ENCODE measurements at places on chromosomes 1 and 21. TPM values are rescaled to one million over a fixed set of nuclear protein-coding genes. Genes with fewer than 3 reads are reported as not detected.

DNA sequence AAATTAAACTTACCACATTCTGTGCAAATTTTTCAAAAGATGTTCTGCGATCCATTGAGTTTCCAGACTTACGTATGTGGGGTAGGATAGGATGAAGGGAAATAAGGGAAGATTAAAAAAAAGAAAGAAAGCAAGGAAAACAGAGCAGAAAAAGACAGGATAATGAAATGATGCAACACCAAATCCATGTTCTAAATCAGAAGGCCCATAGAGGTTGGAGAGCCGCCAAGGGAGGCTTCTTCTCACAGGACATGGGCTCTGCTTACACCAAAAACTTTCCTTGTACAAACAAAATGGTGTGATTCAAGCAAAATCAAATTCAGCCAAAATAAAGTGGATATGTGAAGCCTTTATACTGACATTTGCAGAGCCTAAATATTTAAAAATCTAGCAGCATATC lies 189.5 kb upstream of the GREM2 start:
- H3K36me3 ChIP-seq, result no peaks in the 10 kb centered on the region
- no peak for DNase-seq
- H3K27ac ChIP-seq, result no peak overlapping the region
- H3K4me3 ChIP-seq, result no peak overlapping the region
- H3K27me3 ChIP-seq, result no peaks in the 10 kb centered on the region

- no peaks in the 10 kb centered on the region for H3K27me3 ChIP-seq
- no peak for DNase-seq
- H3K27ac ChIP-seq, result no peak overlapping the region
- no peaks in the 10 kb centered on the region for H3K36me3 ChIP-seq
Observed at GRCh38 chr1:115314765-115315164, 23.3 kb downstream of the NGF start.

The FMO2 gene
- 0.22 TPM for total RNA-seq

- no peak overlapping the region for H3K4me3 ChIP-seq
- no peaks in the 10 kb centered on the region for H3K4me1 ChIP-seq
- no peaks in the 10 kb centered on the region for H3K36me3 ChIP-seq
- no peak for DNase-seq
Observed at GRCh38 chr1:169933984-169934725, 40.5 kb upstream of the SCYL3 start.

The SPATA1 gene
- 2.2 TPM for total RNA-seq

The THEM5 gene
- not detected for total RNA-seq

The NGF gene
- total RNA-seq, result not detected

The RAB7B gene
- not detected for total RNA-seq

GRCh38 chr1:33519240-33519884 lies 46.9 kb downstream of the ZSCAN20 start:
- no peaks in the 10 kb centered on the region for H3K4me1 ChIP-seq
- peak; percentile 52 for DNase-seq
- H3K4me3 ChIP-seq, result no peak overlapping the region
- H3K27ac ChIP-seq, result no peak overlapping the region

GRCh38 chr1:187294421-187295201 lies 465.9 kb downstream of the PLA2G4A start:
- no peaks in the 10 kb centered on the region for H3K36me3 ChIP-seq
- H3K4me1 ChIP-seq, result no peaks in the 10 kb centered on the region
- H3K27ac ChIP-seq, result no peak overlapping the region
- no peak for DNase-seq
- no peak overlapping the region for H3K4me3 ChIP-seq
- no peaks in the 10 kb centered on the region for H3K27me3 ChIP-seq

DNA sequence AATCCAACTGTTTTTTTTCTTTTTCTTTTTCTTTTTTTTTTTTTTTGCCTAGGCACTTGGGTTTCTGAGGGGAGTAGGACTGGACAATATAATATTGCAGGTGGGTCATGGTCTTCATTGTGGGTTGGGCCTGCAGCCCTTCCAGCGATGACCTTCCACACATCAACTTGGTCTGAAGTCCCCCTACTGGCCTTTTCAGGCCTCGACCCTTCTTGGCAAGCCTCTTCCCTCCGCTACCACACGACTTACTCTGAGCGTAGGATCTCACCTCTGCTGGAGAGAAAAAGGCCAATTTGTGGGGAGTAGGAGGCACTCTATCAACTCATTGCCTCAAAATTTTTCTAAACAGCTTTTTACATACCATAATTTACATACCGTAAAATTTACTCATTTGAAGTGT lies 51.1 kb upstream of the GRIK3 start:
- DNase-seq, result peak; percentile 32
- peaks cover 23% of the 10 kb centered on the region for H3K27me3 ChIP-seq
- H3K27ac ChIP-seq, result no peak overlapping the region

GRCh38 chr21:30444204-30444603 lies 4.1 kb downstream of the KRTAP15-1 start:
- no peaks in the 10 kb centered on the region for H3K36me3 ChIP-seq
- no peak for DNase-seq
- H3K27me3 ChIP-seq, result no peaks in the 10 kb centered on the region
- no peaks in the 10 kb centered on the region for H3K4me1 ChIP-seq

- H3K27ac ChIP-seq, result no peak overlapping the region
- no peaks in the 10 kb centered on the region for H3K36me3 ChIP-seq
- H3K27me3 ChIP-seq, result peaks cover 26% of the 10 kb centered on the region
- no peaks in the 10 kb centered on the region for H3K4me1 ChIP-seq
- no peak overlapping the region for H3K4me3 ChIP-seq
Observed at GRCh38 chr1:20373764-20374163, 83.1 kb downstream of the VWA5B1 start.

DNA sequence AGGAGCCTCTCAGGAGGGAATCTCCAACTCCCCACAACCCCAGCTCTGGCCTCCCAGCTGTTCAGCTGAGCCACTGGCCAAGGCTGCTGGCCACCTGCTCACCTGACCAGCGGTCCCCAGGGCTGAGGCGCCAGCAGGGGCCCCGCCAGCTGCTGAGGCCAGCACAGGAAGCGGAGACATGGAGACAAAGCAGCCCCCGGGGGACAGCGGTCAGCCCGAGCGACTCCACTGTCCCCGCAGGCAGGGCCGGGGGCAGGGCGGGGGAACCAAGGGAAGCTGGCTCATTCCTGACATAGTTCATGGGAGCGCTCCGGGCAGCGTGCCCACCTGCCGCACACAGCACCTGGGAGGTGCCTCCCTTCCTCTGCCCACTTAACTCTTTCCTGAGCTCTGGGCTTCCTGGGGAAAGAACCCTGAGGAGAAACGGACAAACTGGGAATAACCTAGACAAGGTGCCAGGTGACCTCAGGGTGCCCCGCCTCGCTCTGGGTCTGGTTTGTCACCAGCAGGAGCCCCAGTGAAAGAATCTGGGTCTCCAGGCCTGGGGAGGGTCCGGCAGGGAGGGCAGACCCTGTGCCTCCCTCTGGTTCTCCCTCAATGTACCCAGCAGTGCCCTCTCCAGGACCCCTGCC lies 10.7 kb downstream of the EPHA2 start:
- DNase-seq, result no peak
- peaks cover 73% of the 10 kb centered on the region for H3K4me1 ChIP-seq
- peak overlapping the region; percentile 93 for H3K27ac ChIP-seq
- H3K4me3 ChIP-seq, result peak overlapping the region; percentile 23

DNA sequence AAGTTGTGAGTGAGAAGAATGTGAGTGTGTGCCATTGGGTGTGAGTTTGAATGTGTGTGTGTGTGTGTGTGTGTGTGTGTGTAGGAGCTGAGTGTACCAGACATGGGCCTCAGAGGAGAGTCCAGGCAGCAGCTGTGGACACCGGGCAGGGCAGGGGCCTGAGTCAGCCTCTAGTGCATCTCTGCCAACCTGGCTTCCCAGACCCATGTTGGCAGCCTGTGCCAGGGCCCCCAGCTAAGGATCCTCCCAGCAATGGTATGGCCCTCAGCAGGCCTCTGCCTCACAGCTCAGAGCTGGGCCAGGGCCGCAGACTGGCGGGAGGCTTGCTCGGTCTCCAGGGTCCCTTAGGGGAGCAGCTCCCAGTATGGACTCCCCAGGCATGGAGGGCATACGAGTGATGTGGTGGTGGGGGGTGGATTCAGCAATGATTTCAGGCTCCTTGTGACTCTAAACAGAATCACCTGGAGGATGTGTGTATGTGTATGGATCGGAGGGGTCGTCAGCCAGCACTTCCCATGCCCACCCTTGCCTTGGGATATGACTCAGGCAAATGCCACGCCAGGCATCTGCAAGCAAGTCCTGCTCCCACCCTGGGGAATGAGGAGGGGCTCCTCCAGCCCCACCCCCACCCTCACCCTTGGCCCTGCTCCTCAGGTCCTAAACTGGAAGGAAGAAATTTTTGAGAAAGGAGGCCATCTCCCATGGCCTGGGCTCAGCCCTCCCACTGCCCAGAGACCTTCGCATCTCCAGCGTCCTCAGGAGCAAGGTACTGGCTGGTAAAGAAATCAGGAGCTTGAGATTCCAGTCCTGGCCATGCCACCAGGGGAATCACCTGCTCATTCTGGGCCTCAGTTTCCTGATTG lies 1.8 kb upstream of the FOXO6 start:
- no peak overlapping the region for H3K4me3 ChIP-seq
- no peak for DNase-seq
- H3K36me3 ChIP-seq, result no peaks in the 10 kb centered on the region
- H3K27ac ChIP-seq, result no peak overlapping the region

- DNase-seq, result no peak
- H3K36me3 ChIP-seq, result no peaks in the 10 kb centered on the region
- H3K27me3 ChIP-seq, result no peaks in the 10 kb centered on the region
- no peak overlapping the region for H3K27ac ChIP-seq
- no peak overlapping the region for H3K4me3 ChIP-seq
Observed at GRCh38 chr1:66207484-66207883, 326.5 kb upstream of the SGIP1 start.

- no peaks in the 10 kb centered on the region for H3K36me3 ChIP-seq
- H3K4me1 ChIP-seq, result no peaks in the 10 kb centered on the region
- H3K4me3 ChIP-seq, result no peak overlapping the region
- no peak overlapping the region for H3K27ac ChIP-seq
- no peak for DNase-seq
- no peaks in the 10 kb centered on the region for H3K27me3 ChIP-seq
Observed at GRCh38 chr1:62208087-62208486, 13.4 kb downstream of the L1TD1 start.

Measured in K562 (cell line).